ENCODE measurements at places on chromosomes 3 and 15.

GRCh38 chr3:185175370-185175987, 22.6 kb upstream of the C3orf70 start:
- peak; percentile 47 for DNase-seq

DNA sequence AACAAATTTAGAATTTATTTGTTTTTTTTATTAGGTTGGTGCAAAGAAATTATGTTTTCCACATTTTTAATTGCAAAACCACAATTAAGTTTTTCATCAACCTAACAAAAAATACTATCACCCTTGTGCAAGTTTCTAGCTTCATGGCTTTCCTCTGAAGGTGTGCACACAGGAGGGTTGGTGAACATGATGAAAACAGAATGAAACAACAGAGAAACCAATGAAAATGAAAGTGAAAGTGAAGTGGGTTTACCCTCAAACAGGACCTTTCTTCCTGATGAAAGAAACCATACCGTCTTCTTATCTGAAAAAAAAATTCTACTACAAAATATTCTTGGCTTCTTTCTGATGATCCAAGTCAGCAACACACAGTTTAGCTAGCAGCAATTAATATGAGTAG, 71.9 kb upstream of the FEZF2 start:
- peak; percentile 15 for DNase-seq

GRCh38 chr3:129226374-129226773, 23.0 kb upstream of the COPG1 start:
- DNase-seq, result peak; percentile 79

GRCh38 chr3:14093831-14094230, 30.8 kb downstream of the CHCHD4 start:
- DNase-seq, result no peak

DNA sequence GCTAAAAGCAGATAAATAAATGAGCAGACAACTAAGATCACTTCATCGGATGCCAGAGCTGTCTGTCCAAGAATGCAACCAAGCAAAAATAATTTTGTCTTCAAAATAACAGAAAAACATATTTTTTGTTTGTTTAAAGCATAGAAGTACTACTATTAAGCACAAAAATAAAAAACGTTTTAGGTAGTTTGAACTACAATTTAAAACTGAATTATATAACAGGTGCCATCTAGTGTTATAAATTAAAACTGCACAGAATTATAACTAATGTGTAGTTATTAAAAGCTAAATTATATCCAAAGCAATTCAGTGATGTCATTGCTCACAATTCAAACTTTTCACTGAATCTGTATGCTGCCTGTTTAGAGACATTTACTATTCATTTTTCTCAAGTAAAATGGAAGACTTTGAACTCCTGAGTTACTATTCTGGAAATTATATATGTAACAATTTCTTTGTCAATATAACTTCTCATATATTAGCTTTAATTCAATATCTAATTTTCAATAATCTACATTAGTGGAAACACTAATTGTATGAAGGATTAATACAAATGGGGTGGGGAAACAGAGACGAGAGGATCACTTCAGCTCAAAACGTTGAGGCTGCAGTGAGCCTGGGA, 29.5 kb downstream of the LINS1 start:
- peak; percentile 8 for DNase-seq

DNA sequence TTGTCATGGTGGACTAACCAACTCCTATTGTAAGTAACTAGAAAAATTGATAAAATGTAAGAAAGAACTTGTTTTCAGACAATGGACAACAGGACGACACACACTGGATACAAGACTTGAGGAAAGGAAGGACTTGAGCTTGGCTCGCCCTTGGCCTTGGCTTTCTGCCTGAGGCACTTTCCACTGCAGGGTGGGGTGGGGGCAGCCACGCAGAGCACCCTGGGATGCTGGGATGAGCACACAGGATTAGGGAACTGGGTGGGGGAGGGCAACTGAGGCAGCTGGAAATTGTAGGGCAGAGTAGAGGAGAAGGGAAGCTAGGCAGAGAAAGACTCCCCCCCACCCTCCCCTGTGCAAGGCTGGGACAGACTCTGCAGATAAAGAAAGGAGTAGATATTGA, 25.5 kb upstream of the HHATL start:
- DNase-seq, result no peak

DNA sequence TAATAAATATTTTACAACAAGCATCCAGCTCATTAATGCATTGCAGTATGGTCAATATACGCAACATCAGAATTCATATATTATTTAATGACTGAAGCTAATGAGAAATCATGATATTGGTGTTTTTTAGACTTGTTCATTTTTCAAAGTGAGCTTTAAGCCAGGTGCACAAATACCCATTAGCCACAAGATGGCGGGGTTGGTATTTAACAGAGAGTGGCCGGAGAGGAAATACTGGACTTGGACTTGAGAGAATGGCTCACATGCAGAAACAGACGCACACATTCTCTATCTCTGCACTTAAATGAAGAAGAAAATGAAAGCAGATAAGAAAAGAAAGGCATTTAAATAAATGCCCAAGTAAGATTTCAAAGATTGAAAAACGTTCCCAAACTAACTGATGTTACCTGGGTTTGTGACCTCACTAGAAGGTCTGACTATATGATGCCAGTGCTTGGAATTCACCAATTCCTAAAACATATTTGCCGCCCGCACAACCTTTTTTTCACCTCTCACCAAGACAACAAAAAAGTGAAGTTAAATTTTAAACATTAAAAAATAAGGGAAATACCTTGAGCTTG, 21.2 kb upstream of the CRBN start:
- DNase-seq, result peak; percentile 58

DNA sequence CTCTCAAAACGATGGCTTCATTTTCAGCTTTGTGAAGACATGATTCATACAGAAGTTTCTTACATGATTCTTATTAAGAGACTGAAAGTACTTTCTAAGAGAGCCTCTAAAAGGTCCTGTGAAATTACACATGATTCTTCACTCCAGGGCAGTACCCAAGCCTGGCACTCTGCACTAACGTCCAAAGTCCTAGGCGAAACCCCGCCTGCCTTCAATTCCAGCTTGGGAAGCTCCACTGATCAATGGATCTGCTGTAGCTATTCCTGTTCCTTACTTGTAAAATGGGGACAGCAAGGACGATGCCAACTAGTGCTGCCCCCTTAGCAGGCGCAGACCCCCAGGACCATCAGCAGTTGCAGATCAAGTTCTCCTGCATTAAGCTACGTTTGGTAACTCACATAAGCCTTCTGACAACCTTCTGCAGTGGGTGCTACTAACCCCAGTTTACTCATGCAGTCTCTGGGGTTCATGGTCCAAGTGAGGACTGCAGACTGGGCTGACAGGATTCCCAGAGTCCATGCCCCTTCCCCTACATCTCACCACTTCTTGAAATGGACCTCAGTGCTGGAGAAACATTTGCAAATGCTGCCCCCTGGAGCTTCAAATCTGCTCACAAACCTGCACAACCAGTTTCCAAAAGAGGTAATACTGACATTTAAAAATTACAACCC, 10.6 kb downstream of the CHCHD4 start:
- no peak for DNase-seq

GRCh38 chr3:79344876-79345871, 422.6 kb downstream of the ROBO1 start:
- peak; percentile 6 for DNase-seq

GRCh38 chr3:149610351-149611105, 47.3 kb downstream of the WWTR1 start:
- DNase-seq, result no peak

All from fibroblast of skin of right quadriceps (primary cell).